NCI-H524 treated with DMSO at 0.1 percent for 48 hours (cell line): ENCODE measurements at places on chromosomes 1 and 21.
A peak's percentile ranks its signal among the peaks of the same experiment; 100 is the strongest.

DNA sequence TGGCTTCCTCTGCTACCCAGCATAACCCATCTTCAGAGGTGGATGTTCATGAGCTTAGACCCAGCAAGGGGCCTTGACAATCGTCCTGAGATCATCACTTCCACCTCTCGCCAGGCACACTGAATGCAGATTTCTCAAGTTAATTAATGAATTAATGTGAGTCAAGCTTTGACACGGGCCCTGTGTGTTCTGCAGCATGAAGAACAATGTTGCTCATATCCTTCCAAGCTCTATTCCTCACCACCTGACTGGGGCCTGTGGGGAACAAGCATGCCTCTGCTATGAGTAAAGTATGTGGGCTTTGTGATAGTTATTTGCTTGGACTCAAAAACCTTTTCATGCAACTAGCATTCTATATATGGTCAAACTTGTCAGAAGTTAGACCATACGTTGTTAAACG lies 122.0 kb downstream of the SEC16B start:
- no peak for DNase-seq

DNA sequence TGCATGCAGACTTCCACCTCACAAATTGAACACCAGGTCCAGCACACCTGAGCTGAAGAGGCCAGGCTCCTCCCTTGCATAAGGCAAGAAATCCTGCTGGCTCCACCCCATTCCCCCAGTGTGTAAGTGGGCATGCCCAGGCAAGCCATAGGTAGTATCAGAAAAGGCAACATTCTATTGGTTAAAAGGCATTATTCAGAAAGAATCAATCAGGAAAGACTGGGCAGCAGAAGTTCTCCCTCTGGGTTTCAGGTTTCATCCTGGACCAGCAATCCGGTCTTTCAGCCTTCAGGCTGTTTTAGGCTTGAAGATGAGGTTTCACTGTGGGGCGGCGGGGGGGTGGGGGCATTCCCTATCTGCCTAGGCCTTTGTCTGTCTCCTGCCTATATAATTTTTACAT lies 42.0 kb upstream of the LHX8 start:
- no peak for DNase-seq

DNA sequence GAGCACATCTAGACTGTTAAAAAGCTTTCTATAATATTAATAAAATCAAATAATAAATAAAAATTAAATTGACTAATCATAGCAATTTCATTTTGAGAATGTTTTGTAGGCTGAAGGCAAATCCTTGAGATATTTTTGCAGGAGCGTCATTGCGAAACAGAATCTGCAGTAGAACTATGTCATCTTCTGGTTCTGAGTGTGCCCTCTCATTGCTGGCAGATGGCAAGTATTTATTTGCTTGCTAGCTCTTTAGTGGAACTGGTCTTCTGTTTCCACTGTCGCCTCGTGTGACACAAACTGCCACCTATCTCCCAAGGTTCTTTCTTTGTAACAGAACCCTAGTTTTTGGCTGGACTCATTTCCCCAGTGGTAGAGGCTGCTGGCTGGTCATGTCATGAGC lies 19.0 kb upstream of the IRF2BP2 start:
- no peak for DNase-seq

DNA sequence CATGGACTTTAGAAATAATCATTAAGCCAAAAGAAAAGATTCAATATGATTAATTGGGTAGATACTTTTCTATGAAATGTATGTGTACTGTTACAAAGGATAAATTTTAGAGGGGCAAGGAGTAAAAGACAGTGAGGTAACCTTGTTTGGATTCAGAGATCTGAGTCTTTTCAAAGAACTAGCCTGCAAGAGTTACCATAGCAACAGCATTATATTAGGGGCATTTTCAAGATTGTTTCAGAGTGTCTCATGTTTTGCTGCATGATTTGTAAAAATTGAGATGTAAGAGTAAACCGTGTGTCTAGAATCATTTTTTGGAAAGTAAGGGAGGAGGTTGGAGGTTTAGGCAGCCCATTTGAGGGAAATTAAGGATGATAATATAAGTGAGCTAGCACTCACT lies 70.6 kb upstream of the KIAA1614 start:
- no peak for DNase-seq

GRCh38 chr1:212529211-212529741 lies 79.3 kb upstream of the ATF3 start:
- DNase-seq, result peak; percentile 89

- no peak for DNase-seq
These were observed 12.0 kb downstream of the UBE2Q1 start for GRCh38 chr1:154546264-154547063.

GRCh38 chr1:15272009-15272781 lies 25.2 kb downstream of the FHAD1 start:
- DNase-seq, result peak; percentile 13

- DNase-seq, result no peak
These were observed 153.8 kb upstream of the C1orf105 start for GRCh38 chr1:172266528-172267174.

- no peak for DNase-seq
These were observed 30.9 kb downstream of the VWA5B1 start for GRCh38 chr1:20321573-20321972.

DNA sequence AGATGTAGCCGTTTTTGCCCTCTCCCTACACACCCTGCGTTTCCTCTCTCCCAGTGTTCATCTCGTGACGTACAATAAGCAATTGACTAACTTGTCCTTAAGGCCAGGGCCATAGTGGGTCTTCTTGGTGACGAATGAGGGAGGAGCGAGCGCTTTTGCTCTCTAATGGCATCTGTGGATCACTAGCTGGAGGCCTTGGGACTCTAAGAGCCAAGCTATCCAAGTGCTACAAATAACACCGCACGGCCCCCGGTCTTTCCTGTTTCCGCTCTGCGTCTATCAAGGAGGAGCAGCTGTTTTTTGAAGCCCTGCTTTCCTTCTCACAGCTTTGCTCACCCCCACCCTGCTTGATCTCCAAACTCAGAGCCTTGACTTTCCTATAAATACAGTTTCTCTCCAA lies 25.2 kb downstream of the EVA1C start:
- no peak for DNase-seq

- no peak for DNase-seq
These were observed 43.2 kb downstream of the CNN3 start for GRCh38 chr1:94883691-94884090.

- DNase-seq, result no peak
These were observed 17.5 kb downstream of the BACH1 start for GRCh38 chr21:29316029-29316742.

DNA sequence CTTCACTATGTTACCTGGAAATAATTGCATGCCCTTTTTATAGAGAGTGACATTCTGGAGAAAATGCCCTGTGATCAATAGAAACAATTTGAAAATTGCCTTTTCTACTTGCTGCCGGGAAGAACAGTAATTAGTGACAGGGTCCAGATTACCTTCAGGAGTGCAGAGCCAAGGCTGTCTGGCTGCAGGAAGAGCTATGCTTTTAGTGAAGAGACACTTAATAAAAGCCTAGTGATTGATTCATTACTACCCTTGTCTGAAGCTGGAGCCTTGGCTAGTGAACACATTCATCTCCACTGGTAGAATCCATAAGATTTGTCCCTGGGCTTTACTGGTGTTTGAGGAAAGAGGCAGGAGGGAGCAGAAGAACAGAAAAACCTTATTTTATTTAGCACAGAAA lies 12.9 kb upstream of the DNASE2B start:
- DNase-seq, result no peak

- DNase-seq, result no peak
These were observed 93.3 kb downstream of the DDX20 start for GRCh38 chr1:111848852-111849545.

DNA sequence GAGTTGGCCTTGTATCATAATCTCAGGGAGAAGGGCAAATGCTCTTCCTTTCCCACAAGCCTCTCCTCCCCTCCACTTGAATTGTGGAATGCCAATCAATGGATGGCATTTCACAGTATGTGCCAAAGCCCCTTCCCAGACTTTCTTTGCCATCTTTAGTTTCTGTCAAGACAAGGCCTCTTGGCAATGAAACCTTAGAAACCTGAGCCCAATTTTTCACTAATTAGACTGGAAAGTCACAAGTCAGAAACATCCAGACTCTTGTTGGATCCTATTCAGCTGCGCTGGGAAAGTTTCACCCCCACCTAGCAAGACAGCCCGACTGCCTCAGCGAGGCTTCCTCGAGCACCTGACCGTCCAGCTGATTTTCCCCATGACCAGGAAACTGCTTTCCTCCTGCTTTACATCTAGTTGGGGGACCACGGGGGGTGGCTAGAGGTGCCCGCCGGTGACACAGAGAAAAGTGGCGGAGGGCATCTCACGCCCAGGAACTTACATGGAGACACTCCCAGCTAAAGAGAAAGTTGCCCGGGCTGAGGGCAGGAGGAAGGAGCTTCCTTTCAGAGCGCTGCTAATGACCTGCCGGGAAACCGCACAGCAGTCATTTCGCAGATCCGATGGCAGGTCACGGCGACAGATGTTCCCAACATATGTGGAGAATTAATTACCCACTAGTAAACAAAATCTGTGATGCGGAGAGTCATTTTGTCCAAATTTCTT lies 302.6 kb upstream of the RRP15 start:
- peak; percentile 83 for DNase-seq

DNA sequence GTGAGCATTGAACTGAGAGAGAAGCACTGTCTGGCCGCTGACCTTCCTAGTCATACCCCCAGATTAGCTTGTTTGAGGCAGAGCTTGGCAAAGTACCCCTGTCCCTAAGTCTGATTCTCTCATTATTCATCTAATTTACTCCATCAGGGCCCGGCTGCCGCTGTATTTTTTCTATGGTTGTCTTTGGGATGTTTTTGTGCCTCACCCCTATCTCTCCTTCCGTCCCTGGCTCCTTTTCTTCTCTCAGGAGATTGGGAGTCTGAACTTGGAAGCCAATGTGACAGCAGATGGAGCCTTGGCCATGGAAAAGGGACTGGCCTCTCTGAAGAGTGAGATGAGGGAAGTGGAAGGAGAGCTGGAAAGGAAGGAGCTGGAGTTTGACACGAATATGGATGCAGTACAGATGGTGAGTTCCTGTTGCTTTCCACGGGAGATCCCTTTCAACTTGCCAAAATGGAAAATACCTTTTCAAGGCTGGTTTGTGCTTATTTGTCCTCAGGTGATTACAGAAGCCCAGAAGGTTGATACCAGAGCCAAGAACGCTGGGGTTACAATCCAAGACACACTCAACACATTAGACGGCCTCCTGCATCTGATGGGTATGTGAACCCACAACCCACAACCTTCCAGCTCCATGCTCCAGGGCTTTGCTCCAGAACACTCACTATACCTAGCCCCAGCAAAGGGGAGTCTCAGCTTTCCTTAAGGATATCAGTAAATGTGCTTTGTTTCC lies 53.9 kb downstream of the LAMC2 start:
- no peak for DNase-seq

DNA sequence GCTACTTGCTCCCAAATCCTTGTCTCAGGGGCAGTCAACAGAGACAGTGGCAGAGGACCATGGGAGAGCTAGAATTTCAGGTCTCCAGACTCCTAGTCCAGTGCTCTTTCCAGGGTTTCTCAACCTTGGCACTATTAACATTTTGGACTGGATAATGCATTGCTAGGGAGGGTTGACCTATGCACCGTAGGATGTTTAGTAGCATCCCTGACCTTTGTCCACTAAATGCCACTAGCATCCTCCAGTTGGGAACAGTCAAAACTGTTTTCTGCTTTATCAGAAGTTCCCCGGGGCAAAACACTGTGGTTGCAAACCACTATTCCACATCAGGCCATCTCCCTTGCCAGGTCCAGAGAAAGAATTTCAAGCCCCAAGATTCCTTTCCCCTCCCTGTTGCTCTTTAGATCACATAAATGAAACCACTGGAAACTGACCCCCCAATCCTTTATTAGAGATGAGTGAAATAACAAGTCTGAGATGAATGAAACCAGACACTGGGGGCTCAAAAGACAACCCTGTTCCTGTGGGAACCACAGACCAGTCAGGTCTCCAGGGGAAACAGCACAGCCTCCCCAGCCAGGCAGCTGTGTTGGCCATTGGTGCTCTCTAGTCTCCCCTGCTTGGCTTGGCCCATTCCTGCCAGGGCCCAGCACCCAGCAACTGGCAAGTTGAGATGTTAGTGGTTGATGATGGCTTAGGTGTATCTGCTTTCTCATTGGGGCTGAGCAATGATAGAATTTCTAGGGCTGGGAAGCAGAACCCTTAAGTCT lies 3.8 kb upstream of the TCEA3 start:
- DNase-seq, result no peak

GRCh38 chr1:19715334-19716203 lies 50.9 kb downstream of the HTR6 start:
- DNase-seq, result peak; percentile 80

- no peak for DNase-seq
These were observed 2.5 kb downstream of the WNT9A start for GRCh38 chr1:227944931-227945890.

DNA sequence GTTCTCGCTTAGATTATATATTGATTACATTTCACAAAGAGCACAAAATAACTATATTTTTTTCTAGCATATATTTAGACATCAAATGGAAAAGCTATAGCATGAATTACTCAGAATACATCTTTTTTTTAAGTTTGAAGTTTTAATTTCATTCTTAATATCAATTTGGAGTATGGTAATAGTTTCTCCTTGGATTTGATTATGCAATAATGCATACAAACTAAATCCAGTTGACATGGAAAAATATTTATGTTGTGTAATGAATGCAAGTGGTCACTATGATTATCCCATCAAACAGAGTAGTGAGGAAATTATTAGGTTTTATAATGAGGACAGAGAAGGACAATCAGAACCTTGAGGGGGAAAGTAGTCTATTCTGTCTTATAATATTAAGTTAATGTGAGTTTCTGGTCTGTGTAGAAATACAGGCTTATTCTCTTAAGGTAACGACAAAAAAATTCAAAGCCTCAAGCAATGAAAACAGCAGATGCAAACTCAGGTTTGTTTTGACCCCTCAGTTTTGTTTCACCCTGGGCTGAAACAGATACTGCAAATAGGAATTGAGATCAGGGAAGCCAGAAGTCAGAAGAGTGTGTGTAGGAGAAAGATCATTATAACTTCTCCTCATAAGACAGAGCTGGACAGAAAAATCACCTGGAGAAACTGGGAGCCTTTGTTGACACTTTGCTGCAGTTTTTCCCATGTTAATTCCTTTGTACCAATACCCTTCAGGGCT lies 23.7 kb downstream of the LRRC8B start:
- no peak for DNase-seq

DNA sequence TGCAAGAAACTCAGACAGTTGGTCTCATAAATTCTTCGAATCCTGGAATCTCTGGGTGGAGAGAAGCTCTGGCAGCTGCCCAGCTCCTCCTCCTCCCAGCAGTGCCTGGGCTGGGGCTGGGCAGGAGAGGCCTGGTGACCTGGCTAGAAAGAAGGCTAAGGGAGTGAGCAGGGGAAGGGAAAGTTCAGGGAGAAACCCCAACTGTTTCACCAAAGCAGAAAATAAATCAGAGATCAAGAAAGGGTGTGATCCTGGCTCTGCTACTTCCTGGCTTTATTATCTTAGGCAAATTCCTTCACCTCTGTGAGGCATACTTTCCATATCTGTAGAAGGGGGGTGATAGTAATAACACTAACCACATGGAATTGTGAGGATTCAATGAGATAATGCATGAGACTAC lies 8.8 kb upstream of the COL16A1 start:
- DNase-seq, result no peak
